ENCODE measurements at places on chromosomes 5 and 9.

DNA sequence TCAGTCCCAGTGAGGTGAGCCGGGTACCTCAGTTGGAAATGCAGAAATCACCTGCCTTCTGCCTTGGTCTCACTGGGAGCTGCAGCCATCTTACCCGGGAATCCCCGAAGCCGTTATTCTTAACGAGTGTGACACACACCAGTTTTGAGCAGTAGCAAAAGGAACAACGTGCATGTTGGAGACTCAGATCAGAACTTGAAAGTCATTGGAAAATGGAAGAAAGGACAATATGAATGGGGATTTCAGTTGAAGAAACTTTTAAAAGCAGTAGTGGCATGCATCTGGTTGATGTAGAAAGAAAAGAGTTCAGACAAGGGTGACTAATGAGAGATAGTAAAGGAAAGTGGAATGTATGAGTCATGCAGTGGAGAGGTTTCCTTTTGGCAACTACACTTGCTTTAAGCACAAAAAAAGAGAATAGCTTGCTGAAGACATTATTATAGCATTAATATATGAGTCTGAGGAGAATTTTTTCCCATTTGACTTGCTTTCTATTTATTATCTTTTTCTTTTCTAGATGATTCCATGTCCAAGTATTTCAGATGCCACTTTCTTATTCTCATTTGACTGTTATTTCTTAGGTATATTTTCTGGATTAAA lies 44.4 kb upstream of the ANKDD1B start:
- peak; percentile 68 for DNase-seq

DNA sequence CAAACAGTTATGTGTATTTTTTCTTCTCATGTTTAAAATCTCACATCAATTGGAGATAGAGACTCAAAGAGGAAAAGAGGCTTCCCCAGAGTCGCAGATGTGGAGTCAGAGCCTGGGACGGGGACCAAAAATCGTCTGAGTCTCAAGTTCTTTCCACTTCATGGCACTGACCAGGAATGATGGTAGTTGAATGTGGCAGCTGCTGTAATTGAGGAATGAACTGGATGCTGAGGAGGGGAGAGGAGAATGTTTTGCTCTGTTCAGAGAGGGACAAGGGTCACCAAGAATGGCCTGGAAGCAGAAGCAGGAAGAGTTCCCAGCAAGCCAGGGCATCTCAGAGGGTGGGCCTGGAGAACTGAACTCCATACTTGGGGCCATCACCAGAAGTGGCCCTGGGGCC lies 103.9 kb downstream of the NSG2 start:
- DNase-seq = no peak

DNA sequence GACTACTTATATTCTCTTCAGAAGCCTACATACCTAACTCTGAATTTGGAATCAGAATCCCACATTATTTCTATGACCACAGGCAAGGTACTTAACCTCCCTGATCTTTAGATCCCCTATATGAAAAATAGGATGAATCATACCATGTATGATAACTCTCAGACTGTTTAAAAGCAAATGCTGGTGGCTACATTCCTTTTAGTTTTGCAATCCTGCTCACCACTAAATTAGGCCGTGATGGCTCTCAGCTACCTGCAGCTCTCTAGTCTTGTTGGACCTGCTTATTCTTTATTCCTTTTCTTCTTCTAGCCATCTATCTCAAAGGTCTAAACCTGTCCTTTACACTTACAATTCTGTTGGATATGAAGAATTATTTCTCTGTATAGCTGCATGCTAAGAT lies 303.4 kb upstream of the ATP10B start:
- no peak for DNase-seq

DNA sequence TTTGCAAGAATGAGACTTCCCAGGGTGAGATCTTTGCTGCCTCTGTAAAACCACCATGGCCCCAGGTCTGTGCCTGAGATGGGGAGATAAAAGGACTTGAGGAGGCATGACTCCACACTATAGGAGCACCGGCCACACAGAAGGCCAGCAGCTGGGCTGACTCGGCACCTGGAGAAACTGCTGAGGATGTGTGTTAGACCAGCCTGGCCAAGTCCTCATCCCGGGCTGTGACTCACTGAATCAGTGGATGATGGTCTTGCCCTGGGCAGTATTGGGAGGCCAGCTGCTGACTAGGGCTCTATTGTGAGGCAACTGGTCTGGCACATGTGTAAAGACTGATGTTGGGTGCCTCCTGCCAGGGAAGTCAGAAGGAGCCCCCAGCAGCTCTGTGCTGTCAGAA lies 286.2 kb downstream of the ACTL7B start:
- no peak for DNase-seq

DNA sequence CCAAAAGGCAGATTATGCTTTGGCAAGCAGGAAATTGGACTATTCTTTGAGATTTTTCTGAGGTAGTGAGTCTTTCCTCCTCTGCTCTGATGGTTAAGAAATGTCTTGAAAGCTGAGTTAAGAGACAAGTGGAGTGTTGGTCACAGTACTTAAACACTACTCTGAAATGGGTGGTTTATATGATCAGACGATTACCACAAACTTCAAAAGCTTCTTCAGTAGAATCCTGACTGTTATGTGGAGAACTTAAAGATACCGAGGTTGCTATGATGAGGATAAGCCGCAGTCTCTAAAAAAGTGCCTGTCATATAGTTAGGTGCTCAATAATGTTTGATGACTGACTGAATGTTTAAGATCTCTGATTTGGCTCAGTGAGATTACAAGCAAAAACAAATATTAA lies 24.3 kb downstream of the GCNT4 start:
- no peak for DNase-seq

All from activated CD8-positive, alpha-beta T cell treated with anti-CD3 and anti-CD28 coated beads for 36 hours (primary cell).